ENCODE measurements at places on chromosomes 4 and X. TPM values are rescaled to one million over a fixed set of nuclear protein-coding genes. Genes with fewer than 3 reads are reported as not detected.

Gene RS1
- total RNA-seq, result not detected

Gene CRLF2
- not detected for total RNA-seq

Gene ZNF275
- 10.5 TPM for total RNA-seq

Gene ARHGAP6
- total RNA-seq, result 19.8 TPM

Gene GBA3
- total RNA-seq, result not detected

Gene UGDH
- 100 TPM for total RNA-seq

Gene GSX2
- total RNA-seq, result not detected
